Stimulated activated CD4-positive, alpha-beta T cell treated with anti-CD3 and anti-CD28 coated beads, Interleukin-15, amount 100 ng/mL, for 1 hour (primary cell): ENCODE measurements at places on chromosomes 3 and 15.

DNA sequence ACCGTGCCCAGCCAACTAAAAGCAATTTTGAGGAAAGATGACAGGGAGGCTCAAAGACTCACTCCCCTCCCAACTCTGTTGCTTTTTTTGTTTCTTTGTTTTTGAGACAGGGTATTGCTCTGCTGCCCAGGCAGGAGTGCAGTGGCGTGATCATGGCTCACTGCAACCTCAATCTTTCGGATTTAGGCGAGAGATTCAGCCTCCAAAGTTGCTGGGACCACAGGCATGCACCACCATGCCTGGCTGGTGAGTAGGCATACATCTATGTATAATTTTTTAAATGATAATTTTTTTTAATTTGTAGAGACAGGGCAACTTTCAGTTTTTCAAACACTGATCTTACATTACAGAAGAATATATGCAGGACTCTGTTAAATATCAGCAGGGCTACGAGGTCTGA lies 15.8 kb upstream of the THUMPD3 start:
- no peak for DNase-seq

DNA sequence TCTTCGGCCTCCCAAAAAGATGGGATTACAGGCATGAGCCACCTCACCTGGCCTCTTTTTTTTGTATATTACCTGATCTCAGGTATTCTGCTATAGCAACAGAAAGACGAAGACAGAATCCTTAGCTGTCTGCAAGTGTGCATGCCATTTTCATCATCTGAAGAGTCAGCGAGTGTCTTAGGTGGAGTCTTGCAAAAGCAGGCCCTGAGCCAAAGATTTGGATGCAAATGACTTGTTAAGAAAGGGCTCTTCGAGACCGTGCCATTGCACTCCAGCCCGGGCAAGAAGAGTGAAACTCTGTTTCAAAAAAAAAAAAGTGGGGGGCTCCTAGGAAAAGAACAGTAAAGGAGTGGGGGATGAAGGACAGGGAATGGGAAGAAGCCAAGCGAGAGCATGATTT lies 10.2 kb upstream of the TRIM69 start:
- DNase-seq = no peak

GRCh38 chr3:46576-46975 lies 150.0 kb upstream of the CHL1 start:
- DNase-seq = no peak

DNA sequence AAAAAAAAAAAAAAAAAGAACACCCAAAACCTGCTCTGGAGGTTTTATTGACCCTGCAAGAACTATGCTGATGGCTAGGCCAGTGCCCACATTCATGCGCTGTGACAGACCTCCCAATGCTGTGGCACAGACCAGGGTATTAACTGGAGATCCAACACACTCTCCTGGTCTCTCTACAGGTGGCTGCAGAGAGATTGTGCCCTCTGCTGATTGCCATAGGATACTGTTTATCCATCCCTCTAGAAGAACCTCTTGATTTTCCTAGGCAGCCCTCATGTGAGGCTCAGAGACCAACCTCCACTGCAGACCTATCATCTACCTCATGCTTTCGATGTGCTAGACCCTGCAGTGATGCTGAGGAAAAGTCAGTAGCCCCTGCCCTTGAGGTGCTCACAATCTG lies 125.5 kb upstream of the TRIM42 start:
- DNase-seq = no peak

DNA sequence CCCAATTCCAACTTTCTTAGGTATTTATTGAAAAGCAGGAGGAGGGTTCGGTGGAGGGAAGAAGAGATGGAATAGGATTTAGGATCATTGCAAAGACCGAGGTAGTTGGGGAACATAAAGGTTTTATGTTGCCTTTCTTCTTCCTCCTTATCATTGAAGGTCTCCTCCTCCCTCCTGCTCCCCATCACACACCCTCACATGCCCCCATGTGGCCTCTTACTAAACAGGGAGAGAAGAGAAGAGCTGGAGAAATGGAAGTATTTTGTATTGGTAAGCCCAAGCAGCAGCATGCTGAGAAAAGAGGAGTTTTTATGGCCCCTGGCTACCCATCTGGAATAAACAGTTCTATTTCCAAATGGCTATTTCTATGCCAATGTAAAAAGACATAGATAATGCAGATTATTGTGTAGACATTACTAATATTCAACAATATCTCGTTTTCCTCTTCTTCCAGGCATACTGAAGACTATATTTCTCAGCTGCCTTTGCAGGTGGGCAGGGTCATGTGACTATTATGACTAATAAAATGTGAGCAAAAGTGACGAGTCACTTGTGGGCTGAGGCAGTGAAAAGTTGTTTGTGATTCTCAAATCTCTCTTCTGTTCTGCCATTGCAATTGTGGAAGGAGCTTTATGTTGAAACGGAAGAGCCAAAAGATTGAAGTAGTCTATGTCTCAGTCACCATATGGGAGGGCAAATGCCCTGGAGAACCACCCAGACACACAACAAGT lies 5.2 kb upstream of the GPR176 start:
- no peak for DNase-seq

GRCh38 chr3:136105044-136105443 lies 91.1 kb downstream of the MSL2 start:
- no peak for DNase-seq

DNA sequence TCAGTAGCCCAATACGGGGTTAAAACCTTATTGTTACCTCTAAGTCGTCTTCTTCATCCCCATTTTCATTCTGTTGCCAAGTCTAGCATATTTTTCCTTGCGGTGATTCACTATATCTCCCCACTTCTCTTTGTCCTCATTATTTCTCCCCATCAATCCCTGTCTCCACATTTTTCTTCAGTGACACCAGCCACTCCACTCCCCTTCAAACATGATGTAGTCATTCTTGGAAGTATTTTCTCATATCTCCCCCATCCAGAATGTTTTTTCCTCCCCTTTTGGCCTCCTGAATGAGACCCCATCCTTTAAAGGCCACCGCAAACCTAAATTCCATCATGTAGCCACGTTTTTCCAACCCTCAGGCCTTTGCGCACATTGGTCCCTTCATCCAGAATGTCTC lies 105.9 kb downstream of the TOP2B start:
- no peak for DNase-seq
